ENCODE measurements at places on chromosomes 2 and 18.
A peak's percentile ranks its signal among the peaks of the same experiment; 100 is the strongest.

DNA sequence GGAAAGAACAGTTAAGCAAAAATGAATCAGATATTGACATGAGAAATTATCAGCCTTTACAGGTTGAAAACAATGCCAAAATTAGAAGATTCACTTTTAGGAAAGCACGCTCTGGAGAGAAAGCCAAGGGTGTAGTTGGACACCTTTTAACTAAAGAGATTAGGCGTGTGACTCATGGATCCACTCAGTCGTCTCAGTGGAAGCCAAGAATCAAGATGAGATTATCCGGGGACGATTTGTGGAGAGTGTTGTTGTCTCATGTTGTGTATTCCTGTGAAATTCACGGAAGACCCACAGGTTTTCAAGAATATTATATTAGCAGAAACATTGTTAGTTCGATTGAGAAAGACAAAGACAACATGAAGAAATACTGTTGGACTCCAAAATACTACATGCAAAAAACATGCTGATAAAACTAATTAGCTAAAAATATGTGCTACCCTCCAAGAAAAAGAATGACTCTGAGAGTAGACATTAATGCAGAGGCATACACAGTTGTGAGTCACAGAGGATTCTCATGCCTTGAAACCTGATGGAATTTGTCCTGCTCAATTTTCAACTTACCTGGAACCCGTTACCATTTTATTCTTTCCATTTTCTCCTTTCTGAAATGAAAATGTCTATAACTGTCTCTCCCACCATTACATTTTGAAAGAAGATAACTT is 192.1 kb upstream of the RND3 start:
- DNase-seq = no peak

- DNase-seq = peak; percentile 31
Observed at GRCh38 chr18:68532328-68532885, 182.5 kb downstream of the TMX3 start.

GRCh38 chr2:217573571-217573970 is 429.2 kb downstream of the TNS1 start:
- DNase-seq = no peak

DNA sequence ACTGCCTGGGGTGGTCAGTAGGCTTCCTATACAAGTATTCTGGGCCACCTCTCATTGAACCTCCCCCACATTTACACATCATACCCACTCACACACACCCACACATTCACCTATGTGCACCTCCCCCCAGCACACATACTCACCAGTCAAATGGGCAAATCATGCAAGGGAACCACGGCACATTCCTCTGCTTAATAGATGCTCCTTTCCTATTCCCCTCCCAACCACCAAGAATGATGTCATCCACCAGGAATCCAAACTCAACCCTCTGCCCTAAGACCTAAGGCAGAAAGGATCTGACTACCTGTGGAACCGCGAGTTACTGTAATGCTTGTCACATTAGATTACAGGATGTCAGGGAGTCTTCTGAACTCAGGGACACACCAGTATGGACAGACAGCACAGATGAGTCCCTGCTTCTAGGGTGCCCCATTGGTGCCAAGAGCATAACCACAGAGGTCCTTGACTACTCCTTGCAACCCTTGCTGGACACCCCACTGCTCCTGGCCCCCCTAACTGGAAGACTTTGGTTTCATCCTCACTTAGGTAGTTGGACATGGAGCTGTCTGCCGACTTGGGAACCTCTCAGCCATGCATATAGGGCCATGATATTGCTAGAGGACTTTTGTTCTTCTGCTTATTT is 21.5 kb upstream of the CAB39 start:
- no peak for DNase-seq

DNA sequence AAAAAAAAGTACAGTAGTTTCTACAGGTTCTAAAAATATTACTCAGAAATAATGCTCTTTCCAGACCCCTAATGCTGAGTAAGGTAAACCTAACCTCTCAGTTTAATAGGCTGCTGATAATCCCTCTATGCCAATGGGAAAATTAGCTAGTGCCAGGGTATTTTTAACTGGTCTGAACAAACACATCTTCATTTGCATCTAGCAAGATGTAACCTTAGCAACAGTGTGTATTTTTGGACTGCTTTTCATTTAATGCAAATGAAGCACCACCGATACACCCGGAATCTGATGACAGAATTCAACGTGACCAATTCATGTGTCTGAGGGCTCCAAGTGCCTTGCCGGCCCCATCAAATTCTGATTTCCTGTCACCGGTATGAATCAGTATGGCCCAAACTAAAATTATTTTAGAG is 47.4 kb upstream of the CYRIA start:
- no peak for DNase-seq

- no peak for DNase-seq
Observed at GRCh38 chr2:66813525-66813924, 378.6 kb downstream of the MEIS1 start.

DNA sequence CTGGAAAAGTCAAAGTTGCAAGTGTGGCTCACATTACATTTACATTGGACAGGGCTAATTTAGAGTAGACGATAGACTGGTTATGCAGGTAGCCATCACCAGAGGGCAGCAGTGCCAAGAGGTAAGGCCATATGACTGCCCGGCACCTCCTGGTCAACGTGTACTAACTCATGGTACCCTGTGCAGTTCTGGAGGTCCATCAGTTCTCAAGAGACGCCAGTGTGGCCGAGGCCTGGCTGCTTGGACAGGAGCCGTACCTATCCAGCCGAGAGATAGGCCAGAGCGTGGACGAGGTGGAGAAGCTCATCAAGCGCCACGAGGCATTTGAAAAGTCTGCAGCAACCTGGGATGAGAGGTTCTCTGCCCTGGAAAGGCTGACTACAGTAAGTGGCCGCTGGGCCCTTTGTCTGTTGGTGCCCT is 65.8 kb upstream of the EML6 start:
- no peak for DNase-seq

- no peak for DNase-seq
Observed at GRCh38 chr2:214578442-214578841, 167.6 kb downstream of the VWC2L start.

DNA sequence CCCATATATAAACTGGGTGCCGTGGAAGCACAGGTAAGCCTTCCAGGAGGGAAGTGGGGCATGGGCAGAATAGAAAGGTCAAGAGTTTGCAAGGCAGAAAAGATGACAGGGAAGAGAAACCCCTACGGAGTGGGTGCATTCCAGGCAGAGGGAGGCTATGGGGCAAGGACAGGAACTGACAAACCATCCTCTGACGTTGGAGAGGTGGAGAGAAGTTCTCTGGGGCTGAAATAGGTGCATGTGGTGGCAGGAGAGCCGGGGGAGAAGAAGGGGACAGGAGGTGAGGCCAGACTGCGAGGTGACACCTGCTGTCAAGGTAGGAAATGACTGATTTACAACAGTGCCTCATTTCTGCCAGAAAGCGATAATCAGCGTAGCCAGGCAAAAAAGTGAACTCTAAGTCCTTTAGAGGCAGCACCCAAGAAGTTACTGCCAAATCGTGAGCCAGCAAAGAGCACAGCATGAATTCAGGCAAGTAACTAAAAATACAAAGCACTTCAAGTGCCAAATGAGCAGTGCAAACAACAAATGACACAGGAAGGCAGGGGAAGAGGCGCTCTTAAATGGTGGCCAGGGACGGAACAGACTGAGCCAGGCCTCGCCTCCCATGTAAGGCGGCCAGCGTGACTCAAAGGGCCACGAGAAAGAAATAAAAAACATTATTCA is 113.3 kb upstream of the ACVR1C start:
- DNase-seq = no peak

DNA sequence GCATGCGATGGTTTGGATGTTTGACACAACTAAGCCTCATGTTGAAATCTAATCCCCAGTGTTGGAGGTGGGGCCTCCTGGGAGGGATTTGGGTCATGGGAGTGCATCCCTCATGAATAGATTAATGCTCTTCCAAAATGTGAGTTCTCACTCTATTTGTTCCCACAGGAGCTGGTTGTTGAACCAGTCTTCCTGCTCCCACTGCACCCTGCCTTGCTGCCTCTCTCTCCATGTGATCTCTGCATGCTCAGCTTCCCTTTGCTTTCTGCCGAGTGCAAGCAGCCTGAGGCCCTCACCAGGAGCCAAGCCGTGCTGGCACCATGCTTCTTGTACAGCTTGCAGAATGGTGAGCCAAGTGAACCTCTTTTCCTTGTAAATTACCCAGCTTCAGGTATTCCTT is 206.8 kb downstream of the VAPA start:
- no peak for DNase-seq

DNA sequence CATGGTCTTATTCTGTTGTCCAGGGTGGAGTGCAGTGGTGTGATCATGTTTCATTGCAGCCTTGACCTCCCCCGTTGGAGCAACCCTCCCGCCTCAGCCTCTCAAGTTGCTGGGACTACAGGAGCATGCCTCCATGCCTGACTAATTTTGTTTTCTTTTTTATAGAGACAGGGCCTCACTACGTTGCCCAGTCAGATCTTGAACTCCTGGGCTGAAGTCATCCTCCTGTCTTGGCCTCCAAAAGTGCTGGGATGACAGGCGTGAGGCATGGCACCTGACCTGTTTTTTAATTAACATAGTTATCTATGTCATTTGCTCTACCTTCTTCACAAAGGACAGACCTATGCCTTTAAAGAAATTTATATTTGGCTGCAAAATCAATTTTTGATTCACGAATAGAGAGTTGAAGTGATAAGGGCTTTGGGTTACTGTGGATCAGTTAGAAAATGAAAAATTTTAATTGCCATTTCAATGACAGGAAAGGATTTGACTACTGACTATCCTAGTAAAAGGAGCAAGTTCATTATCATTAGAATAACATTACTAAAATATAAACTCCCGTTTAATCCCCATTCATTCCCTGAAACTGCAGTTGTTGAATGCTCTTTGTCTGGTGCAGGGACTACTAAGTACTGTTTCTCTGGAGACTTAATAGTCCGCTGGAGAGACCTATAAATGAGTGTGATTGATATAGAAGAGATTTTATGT is 3.7 kb downstream of the RNF138 start:
- DNase-seq = no peak

GRCh38 chr18:32909798-32910561 is 137.2 kb upstream of the KLHL14 start:
- DNase-seq = no peak

Data from Jurkat, Clone E6-1 (cell line).